ENCODE measurements at places on chromosomes 11 and 22.

GRCh38 chr11:15565880-15566279 is 451.2 kb downstream of the INSC start:
- no peak for DNase-seq

GRCh38 chr11:73189723-73190556 is 28.1 kb upstream of the P2RY2 start:
- DNase-seq, result no peak

DNA sequence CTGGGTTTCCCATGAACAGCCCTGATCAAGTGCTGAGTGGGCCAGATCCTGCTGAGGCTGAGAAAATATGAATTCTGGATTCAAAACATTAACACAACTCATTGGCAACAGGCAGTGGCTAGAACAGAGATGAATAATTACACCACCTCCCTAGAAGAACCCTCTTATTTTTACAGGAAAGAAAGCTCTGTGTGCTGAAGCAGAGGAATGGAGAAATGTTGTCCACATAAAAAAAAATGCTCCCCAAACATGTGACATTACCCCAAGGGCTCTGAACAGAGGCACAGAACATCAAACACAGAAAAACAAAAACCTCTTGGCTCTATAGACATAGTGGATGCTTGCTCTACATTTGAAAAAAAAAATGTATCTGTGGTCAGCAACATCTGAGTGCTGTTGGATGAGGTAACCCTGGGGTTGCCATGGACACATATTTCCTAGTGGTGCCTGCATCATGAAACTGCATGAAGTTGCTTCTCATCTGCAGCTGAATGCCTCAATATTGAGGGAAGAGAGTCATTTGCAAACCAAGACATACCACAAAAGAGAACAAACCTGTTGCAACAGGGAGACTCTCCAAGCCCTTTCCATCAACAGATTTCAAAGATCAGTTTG is 98.8 kb downstream of the SNX19 start:
- no peak for DNase-seq

DNA sequence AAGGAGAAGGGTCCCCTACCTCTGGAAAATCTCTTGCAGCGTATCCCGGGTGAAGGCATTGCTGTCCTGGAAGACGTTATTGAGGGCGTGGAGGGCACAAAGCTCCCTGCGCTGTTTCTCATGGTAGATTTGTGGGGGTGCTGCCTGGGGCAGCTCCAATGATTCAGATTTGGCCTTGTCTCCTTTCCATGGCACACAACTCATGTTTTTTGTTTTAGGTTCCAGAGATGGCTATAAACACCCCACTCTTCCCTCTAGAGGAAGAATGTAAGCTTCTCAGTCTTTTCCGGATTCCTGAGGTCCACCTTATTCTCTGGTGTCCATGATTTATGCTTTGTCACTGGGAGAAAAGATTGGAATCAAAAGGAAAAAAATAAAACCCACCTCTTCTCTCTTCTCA is 959 bp downstream of the JOSD1 start:
- no peak for DNase-seq

- no peak for DNase-seq
Measured at GRCh38 chr11:93935826-93936225, 85.3 kb upstream of the HEPHL1 start.

GRCh38 chr11:128906185-128907050 is 15.3 kb downstream of the KCNJ5 start:
- no peak for DNase-seq

- DNase-seq, result no peak
Measured at GRCh38 chr22:41995211-41995610, 3.4 kb upstream of the WBP2NL start.

All from cortex of kidney (tissue), 1 donor.